ENCODE measurements at places on chromosomes 7 and 10.

- DNase-seq, result no peak
These were observed 71.3 kb downstream of the HDAC9 start for GRCh38 chr7:18566829-18567228.

DNA sequence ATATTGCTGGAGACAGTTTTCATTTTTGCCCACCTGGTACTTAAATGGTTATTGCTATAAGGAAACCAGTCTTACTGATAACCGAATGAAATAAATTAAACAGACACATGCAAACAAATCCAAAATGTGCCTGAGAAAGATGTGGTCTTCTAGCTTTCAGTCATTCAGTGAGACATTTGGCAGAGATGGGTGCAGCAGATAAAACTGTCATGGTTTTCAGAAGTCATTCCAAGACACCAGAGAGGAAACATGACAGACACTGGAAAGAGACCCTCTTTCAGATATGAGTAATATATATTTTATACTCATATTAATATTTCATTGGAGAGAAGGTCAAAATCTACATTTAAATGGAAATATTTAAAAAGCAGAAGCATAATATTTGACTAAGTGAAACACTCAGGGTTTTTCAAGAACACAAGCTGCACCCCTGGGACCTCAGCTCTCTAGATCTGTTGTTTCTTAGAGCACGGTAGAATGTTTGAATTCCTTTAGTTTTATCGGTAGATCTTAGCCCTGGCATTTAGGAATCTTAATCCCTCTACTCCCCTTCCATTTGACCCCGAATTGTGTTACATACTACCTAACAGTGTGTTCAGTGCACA is 246.1 kb downstream of the AUTS2 start:
- no peak for DNase-seq

GRCh38 chr10:113939212-113939860 is 84.9 kb downstream of the NHLRC2 start:
- DNase-seq, result no peak

GRCh38 chr10:75546004-75546403 is 114.6 kb downstream of the LRMDA start:
- DNase-seq, result no peak

DNA sequence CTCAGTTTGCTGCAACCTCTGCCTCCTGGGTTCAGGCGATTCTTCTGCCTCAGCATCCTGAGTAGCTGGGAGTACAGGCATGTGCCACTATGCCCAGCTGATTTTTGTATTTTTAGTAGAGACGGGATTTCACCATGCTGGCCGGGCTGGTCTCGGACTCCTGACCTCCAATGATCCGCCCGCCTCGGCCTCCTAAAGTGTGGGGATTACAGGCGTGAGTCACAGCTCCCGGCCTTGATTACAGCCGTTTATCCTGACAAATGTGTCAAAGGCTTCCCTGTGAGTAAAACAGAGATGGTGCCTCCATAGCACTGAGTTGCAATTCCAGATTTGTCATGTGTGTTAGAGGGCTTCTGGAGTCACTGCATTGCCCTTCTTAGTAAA is 273.7 kb downstream of the CCDC3 start:
- no peak for DNase-seq

GRCh38 chr7:149733131-149733923 is 40.1 kb downstream of the ZNF467 start:
- no peak for DNase-seq

DNA sequence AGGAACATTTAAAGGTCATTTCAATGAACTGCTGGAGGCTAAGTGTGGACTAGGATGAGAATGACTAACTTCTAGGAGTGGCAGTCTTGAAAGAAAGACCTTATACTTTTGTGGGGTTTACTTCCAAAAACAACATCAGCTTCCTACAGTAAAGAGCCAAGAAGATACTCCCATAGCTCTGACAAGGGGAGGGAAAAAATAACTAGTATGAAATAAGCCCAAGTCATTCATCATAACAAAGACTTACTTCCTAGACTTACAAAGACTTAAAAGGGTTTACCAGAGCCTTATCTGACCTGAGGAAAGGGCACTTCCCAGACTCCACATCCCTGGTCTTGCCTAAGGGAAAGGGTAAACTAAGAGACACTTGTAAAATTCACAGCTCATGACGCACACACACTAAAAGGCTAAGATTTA is 31.7 kb downstream of the ARHGAP12 start:
- no peak for DNase-seq

DNA sequence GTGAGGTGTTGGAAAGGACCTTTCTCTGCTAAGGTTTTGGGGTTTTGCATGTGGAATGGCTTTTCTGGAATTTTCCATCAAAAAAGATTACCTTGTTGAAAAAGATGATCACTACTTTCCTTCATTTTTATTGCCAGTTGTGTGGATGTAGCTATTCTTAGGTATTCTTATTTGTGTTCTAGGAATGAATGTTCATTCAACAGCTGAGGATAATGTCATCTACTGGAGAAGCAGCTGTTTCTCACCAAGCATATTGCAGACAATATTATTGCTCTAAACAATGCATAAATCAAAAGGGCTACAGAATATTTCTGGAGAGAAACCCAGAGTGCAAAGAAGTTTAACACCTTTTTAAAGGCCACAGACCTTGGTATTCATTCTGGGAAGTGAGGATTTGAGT is 145.6 kb upstream of the CALCR start:
- DNase-seq, result no peak

DNA sequence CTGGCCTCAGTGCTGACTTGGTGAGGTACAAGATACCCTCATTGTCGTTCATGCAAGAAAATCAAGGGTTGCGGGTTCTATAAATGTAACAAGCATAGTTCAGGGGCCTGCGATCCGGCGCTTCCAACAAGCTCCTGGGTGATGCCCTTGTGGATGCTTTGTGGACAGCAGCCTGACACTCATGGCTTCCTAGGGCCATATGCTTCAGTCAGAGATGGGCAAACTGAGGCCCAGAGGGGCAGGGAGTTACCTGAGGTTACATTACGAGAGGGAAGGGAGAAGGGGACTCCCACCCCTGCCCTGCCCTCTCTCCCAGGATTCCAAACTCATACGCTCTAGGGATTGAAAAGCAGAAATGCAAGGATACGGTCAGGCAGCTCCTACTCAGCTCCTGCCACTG is 296.3 kb upstream of the ZMIZ1 start:
- no peak for DNase-seq

GRCh38 chr7:38694326-38694725 is 63.2 kb upstream of the AMPH start:
- no peak for DNase-seq

GRCh38 chr10:131431533-131431932 is 120.0 kb upstream of the TCERG1L start:
- DNase-seq, result no peak

- DNase-seq, result no peak
These were observed 28.1 kb upstream of the NEUROD6 start for GRCh38 chr7:31368620-31369019.

DNA sequence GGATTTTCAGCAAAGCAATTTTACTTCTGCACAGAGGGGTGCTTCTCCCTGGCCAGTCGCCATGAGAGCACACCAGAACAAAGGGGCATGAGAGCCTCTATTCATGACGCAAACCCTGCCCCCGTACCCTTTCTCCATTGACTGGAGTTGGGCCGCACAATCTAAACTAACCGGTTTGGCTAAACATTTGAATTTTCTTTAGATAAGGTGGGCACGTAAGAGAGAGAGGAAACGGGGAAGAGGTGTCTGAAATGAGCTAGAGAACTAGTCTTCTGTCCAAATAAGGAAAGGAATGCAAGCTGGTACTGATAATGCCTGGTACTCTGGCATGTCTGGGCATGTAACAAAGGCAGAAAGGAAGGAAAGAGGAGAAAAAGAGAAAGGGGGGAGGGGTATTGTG is 13.2 kb upstream of the SCIN start:
- no peak for DNase-seq

DNA sequence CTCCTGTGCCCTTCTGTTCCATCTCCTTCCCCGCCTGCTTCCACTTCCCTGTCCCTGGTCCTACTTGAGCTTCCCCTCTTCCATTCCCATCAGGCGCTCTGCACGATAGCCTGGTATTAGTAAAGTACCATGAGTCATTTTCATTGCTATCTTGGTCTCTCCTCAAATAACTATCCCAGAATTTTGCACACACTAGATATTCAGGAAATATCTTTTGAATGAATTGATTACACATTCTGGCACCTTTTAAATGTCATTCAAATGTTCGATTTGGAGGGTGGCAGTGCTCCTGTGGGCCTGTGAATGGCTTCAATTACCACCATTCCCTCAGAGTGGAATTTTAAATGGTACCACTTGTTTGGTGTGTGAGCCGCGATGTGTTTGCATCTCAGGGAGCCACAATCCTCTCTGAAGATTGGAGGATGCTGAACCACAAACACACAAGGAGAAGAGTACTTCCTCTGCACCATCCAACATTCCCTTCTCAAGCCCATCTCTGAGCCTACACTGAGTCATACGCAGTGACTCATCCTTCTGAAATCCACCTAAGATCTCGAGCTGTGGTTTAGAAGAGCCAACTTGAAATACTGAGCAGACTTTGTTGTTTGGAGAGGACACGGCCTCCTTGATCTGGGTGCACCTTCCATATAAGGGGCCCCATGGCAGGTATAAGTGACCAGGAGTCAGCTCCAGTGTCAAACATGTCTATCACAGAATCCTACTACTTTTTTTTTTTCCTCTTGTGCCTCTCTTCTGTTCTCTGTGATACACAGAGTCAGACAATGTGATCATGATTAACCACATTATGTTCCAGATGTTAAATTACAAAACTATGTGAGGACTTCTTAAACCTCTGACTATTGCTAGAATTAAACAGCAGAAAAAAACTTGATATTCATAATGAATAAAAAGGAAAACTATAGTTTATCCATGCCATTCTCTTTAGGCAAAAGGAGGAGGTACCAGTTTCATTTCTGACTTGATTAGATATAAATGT is 81.9 kb downstream of the BMPER start:
- DNase-seq, result no peak

GRCh38 chr7:52830801-52831200 is 204.6 kb upstream of the POM121L12 start:
- no peak for DNase-seq

- no peak for DNase-seq
These were observed 18.4 kb upstream of the PON1 start for GRCh38 chr7:95342642-95343307.

DNA sequence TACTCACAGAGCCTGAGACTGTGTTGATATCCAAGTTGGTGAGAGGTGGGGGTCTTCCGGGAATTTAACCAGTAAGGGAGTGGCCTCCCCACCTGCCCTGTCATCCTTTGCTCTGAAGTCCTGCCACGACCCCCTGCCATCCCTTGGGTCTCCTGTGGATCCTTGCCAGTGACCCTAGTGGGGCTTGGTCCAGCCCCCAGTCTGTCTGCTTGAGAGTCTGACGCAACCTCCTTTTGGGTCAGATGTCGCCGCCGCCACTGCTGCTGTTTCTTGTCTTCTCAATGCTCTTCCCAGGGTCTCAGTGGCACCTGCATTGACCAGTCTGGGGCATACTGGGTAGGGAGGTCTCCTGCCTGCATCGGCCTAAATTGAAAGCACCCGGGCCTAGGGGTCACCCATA is 28.8 kb downstream of the PAX2 start:
- DNase-seq, result no peak

GRCh38 chr10:92122941-92123450 is 167.9 kb downstream of the CPEB3 start:
- DNase-seq, result no peak

DNA sequence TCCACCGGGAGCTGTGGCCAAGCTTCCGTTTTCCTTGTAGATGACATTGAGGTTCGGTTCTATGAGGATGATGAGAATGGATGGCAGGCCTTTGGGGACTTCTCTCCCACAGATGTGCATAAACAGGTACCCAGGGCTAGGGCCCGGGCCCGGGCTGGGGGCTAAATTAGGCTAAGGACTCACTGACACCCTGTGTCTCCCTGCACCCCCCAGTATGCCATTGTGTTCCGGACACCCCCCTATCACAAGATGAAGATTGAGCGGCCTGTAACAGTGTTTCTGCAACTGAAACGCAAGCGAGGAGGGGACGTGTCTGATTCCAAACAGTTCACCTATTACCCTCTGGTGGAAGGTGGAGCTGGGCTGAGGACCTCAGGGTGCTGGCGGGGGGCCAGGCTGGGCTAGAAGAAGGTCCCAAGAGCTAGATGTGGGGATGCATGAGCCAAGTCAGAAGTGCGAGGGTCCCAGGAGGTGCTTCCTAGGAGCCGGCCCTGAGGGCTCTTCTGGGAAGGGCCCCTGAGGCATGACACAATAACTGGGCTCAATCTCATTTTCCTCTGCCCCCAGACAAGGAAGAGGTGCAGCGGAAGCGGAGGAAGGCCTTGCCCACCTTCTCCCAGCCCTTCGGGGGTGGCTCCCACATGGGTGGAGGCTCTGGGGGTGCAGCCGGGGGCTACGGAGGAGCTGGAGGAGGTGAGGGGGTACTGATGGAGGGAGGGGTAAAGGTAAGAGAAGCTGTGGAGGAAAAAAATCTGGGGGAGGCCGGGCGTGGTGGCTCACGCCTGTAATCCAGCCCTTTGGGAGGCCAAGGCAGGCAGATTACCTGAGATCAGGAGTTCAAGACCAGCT is 2.9 kb downstream of the NFKB2 start:
- DNase-seq, result no peak

- no peak for DNase-seq
These were observed 62.6 kb upstream of the EN2 start for GRCh38 chr7:155395176-155395797.

GRCh38 chr7:9889554-9889953 is 1084.1 kb upstream of the PHF14 start:
- DNase-seq, result no peak

DNA sequence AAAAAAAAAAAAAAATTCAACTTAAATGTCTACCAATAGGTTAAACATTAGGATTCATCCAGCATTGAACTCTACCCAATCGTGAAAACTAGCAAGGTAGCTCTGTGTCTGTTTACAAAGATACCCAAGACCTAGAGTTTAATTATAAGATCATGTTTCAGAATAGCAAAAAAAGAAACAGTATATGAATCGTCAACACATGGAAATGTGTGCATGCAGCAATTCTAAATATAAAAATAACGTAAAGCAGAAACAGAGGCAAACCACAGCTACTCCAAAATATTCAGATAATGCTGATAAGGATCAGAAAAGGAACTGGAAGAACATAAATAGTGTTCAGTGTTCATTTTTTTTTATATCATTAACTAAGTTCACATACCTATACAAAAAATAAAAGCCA is 68.7 kb downstream of the AFAP1L2 start:
- no peak for DNase-seq

All from NCI-H1048 (cell line).